Hematopoietic multipotent progenitor cell treated with erythropoietin and hydrocortisone succinate and interleukin-3 and kit ligand, for 8 days (in vitro differentiated cells): ENCODE measurements at places on chromosomes 3 and 15.

DNA sequence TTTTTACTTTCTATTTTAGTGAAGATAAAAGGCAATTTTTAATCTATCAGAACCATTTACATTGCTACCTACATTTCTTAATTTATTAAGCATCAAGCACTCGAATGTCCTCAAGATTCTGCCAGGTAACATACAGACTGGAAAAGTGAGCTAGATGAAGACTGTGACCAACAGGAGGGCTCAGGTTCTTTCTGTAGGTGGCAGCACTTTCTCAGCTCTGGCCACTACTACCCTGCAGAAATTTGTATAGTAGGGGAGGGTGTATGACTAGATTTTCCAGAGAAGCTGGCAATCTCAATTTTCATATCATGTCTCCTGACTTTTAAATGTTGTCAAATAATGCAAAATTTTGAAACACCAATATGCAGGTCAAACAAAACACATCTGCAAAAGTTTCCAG is 165.0 kb upstream of the SUCLG2 start:
- no peak for DNase-seq

GRCh38 chr3:50607271-50608091 is 4.1 kb downstream of the CISH start:
- no peak for DNase-seq

GRCh38 chr15:93762036-93762435 is 469.3 kb upstream of the MCTP2 start:
- no peak for DNase-seq

DNA sequence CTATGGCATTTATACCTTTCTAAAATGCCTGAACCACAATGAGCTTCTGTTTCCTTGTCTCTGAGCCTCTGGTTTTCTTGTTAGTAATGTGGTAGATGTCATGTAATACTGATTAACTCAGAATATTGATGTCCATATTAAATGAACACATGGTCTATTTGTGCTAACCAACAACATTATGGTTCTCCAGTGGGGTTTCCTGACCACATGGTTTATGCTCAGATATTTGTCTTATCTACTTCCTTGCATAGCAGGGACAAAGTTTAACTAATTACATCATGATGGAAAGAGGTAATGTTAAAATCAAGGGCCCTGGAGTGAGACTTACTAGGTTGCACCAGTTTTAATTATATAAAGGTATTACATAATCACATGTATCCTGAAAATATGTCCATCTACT is 62.6 kb upstream of the SCN10A start:
- no peak for DNase-seq

GRCh38 chr3:124298951-124299350 is 307.0 kb upstream of the ROPN1 start:
- DNase-seq, result no peak

GRCh38 chr3:69542805-69543429 is 157.0 kb upstream of the FRMD4B start:
- no peak for DNase-seq

DNA sequence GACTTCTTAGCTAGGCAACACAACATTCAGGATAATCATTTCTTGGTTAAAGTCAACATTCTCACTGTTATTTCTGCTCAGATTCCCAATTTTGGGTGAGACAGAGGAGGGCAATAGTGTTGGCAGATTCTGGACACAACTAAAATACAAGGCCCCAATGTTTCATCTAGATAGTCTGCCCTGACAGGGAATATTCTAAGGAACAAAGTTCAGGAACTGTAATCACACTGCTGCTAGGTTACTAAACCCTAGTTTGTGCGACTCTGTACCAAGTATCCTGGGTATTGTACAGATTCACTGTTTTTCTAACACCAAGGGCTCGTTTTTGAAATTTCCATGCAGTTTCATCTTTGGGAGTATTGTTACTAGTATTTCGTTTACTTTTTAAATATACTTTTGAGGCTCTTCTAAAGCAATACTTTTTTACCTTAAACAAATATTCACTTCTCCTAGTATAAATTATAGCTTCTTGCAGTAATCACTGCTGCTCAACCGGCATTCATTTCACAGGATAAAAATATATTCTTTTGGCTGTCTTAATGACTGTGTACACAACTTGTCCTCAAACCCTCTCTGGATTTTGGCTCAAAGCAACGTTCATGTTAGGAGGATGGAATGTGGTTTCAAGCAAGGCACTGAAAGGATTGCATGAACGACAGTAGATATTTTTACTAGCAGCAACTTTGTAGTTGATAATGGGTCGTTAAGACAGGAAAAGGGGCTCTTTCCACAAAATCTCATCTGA is 167.4 kb downstream of the ADAMTS17 start:
- DNase-seq, result no peak

GRCh38 chr3:133930341-133930933 is 34.8 kb upstream of the RAB6B start:
- peak; percentile 68 for DNase-seq

- DNase-seq, result no peak
These were observed 5.2 kb upstream of the EIF1B start for GRCh38 chr3:40304352-40304751.

DNA sequence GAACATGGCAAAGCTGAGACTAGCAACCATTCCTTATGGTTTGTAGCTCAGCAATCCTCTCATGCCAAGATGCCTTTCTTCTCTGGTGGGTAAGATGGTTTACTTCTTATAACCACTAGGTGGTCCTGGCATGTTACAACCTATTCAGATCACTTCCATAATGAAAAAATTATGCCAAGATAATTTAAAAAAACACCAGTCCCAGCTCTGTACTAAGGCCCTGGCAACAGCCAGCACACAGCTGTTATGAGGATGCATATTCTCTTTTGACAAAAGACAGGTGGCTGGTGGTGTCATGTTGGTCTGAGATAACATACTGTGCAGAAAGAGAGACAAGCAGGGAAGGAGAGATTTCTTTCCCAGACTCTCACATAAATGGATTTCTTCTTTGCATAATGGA is 65.7 kb upstream of the FRMD4B start:
- no peak for DNase-seq

DNA sequence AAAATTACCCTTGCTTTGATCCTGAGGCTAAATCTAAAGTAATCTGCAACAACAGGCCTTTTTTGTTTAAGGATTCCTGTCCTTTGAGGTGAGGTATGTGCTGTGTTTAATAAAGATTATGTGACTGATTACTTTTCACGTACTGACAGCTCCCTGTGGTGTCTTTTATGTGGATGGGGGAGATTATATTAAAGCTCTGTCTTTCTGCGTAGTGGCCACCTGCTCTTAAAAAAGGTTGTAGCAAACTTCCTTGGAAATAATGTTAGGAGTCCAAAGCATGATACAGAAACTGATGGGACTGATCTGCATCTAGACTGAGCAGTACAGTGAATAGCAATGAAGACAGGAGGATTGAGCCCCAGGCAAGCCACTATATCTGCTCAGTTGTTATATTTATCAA is 453.0 kb upstream of the GOLIM4 start:
- DNase-seq, result no peak

DNA sequence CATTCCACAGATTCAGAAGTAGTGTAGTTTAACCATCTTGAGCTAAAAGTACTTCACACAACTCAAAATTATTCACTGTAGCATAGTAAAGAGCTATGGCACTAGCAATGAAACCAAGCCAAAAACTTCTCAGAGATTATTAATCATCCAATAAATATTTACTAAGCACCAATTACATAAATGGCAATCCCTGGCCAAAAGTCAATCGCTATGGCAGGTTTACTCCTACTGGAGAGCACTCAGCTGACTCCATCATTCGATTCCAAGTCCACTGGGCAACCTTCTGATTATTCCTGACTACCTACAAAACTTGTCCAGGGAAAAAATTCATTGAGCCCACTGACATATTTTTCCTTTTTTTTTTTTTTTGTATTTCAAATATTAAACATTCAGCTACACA is 23.9 kb downstream of the ATP13A3 start:
- DNase-seq, result no peak

- DNase-seq, result no peak
These were observed 85.9 kb upstream of the PRR23C start for GRCh38 chr3:139130390-139131140.
